ENCODE measurements at places on chromosomes 13 and 19.
A peak's percentile ranks its signal among the peaks of the same experiment; 100 is the strongest.

DNA sequence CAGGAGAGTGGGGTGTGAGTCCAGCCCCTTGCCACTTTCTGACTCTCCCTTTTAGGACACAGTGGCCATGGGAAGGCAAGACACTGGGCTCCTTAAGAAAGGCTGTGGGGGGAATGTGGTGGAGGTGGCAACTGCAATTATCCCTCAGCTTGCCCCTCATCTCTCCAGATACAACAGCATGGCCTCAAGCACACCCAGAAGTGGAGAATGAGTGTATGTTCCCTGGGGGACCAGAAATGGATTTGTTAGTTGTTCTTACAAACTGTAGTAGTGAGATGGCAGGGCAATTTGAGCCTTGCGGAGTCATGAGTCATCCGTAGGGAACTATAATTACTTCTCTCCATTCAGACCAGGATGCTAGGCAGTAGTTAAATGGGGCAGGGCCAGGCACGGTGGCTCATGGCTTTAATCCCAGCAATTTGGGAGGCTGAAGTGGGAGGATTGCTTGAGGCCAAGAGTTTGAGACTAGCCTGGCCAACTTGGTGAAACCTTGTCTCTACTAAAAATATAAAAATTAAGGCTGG lies 25.6 kb upstream of the CXCL17 start:
- DNase-seq, result peak; percentile 86

- no peak for DNase-seq
Observed at GRCh38 chr13:68026077-68026476, 795.9 kb upstream of the PCDH9 start.

DNA sequence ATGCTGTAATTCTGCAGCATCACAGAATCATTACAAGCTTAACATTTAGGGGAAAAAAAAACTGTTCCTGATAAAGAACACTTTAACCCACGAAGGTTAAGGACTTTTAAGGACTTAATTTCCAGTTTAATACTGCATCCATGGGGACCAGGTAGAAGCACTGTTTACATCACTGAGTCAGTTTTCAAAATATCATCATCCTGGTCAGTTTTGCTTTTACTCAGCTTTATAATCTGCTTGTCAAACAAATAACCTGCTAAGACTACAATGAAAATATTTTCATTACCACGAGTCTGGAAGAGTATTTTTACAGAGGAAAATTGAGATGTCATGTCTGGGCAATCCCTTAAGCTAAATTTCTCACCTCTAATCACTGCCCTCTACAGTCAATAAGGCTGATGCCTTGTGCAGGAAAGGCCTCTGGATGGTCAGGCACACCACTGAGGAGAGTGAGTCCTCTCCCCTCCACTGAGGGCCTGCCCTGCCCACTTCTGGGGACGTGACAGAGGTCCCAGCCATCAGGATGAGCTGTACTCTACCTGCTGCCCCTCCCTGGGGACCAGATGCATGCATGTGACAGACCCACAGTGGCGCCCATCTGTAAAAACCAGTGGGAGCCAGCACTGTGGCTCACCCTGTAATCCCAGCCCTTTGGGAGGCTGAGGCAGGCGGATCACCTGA lies 31.0 kb downstream of the FOXO1 start:
- DNase-seq, result no peak

DNA sequence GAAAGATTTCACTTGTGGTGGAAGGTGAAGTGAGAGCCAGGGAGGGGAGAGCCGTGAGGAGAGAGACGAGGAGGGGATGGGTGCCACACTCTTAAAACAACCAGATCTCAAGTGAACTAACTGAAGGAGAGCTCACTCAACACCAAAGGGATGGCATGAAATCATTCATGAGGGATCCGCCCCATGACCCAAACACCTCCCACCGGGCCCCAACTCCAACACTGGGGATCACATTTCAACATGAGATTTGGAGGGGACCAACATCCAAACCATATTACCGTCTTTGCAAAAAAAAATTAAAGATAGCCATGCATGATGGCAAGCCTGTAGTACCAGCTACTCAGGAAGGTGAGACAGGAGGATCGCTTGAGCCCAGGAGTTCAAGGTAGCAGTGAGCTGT lies 34.9 kb upstream of the POP4 start:
- no peak for DNase-seq

- no peak for DNase-seq
Observed at GRCh38 chr13:49370371-49370770, 73.5 kb downstream of the CAB39L start.

DNA sequence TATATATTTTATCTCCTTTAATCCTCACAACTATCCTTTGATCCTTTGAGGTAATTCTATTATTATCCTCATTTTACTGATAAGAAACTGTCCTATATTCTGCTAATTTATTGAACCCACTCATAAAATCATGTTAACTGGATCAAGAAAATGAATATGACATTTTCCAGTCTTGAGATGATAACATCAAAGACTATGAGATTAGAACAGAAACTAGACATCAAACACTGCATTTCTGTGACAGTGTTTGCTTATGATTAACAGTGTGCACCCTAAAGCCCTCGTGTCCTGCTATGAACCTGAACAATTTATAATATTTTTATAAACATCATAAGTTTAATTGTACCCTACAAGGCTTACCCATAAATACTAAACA lies 96.3 kb downstream of the TBC1D4 start:
- DNase-seq, result no peak

- DNase-seq, result no peak
Observed at GRCh38 chr13:53499576-53500133, 471.0 kb downstream of the OLFM4 start.

DNA sequence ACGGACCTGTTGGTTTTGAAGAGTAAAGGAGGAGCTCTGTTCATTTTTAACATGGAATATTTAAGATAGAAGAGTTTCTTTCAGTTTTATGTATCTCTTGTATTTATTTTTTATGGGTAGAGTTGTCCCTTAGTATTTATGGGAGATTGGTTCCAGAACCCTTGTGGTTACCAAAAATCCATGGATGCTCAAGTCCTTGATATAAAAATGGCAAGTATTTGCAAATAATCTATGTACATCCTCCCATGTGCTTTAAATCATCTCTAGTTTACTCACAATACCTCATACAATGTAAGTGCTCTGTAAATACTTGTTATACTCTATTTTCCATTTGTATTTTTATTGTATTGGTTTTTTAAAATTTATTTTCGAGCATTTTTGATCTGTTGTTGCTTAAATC lies 63.1 kb downstream of the TM9SF2 start:
- no peak for DNase-seq

DNA sequence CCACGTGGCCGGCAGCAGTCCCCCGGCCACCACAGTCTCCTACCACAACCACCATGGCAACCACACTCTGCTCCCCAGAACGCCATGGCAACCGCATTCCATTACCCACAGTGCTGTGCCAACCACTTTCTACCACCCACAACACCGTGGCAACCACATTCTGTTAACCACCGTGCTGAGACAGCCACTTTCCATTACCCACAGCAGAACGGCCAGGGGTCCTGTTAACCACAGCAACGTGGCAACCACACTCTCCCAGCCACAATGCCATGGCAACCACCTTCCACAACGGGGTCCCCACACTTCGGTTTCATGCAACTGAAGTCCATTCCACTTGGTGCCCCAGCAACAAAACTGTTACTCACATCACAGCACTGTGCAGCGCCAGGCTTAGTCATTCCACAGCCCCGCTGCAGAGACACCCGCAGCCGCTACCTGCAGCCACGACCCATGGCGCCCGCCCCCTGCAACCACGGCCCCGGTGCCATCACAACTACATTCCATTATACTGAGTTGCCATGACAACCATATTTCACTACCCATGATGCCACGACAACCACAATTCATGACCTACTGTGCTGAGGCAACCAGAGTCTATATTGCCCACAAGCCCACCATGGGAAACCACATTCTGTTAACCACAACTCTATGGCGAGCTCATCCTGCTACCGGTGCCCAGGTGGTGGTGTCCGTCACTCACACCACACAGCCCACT lies 10.0 kb downstream of the DPF1 start:
- no peak for DNase-seq

DNA sequence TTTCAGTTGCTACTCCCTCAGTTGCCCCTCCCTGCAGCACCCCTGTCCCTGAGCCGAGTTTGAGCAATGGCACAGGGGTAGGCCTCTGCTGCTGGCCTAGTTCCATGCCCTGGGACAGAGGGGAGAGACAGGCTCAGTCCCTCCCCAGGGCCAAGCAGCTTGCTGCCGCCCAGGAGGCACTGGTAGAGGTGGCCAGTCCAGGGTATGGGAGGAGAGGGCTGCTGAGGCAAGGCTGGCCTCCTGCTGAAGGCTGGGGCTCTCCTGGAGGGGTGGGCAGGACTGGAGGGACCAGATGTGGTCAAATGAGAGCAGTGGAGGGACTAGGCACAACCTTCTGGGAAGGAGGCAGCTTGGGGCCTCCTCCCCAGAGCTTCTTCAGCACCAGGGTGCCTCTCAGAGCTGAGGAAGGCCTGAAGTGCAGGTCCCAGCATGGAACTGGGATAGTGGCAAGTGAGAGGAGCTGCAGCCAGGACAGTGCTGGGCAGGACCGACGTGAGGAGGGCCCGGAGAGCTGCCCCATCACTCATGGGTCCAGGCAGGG lies 29.8 kb upstream of the VSTM2B start:
- no peak for DNase-seq

- no peak for DNase-seq
Observed at GRCh38 chr19:3618144-3618810, 8.3 kb downstream of the CACTIN start.

DNA sequence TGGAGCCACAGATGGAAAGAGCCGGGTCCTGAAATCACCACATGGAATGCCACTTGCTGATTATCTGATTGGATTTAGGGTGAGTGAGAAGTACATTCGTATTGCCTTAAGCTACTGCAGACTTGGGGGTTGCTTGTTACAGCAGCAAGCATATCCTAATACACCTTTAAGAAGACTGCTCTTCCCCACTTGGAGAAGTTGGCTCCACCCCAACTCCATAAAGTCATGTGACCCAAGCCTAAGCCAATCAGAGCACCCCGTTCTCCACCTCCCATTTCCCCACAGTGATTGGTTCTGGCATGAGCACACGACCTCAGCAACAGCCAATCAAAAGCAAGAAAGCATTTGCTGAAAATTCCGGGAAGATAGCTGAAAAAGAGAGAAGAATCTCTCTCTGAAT lies 23.1 kb downstream of the CACNA1A start:
- no peak for DNase-seq

DNA sequence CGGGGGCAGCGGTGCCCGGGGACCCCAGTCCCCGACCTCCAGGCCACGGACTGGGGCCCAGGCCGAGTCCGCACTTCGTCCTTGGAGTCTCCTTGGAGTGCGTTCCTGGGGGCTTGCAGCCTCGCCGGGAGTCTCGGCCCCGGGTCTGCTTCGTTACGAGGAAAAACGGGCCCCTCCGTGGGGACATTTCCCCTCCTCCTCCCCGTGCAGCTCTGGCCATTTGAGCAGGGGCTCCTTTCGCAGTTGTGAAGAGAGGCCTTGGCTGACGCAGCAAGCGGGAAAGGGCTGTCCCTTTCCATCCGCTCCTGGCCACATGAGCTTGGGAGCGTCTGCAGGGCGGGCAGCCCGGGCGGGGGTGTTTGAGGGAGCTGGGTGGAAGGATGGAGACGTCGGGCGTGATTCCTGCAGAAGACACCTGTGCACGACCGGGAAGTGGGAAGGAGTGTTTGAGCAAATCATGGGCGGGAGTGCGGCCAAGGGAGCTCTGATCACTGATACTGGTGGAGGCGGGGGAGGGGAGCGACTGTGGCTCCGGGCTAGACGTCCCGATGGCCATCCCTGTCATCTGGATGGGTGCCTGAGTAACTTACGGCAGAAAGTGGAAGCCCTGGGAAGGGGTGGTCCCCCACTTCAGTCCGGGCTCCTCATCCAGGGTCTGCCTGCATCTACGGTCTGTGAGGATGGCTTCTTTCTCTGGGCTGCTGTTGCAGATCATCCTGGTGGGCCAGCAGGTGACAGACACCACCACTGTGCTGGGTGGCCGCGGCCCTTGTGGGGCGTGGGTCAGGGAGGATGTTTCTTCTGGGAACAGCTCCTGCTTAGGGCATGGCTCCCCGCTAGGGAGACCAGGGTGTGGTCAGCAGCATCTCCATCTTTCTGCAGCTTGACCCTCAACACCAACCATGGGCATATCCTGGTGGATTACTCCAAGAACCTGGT lies 736 bp downstream of the GPI start:
- DNase-seq, result no peak

GRCh38 chr13:27379694-27380641 lies 44.5 kb upstream of the GTF3A start:
- no peak for DNase-seq

GRCh38 chr13:44267203-44267602 lies 106.4 kb upstream of the SERP2 start:
- no peak for DNase-seq

DNA sequence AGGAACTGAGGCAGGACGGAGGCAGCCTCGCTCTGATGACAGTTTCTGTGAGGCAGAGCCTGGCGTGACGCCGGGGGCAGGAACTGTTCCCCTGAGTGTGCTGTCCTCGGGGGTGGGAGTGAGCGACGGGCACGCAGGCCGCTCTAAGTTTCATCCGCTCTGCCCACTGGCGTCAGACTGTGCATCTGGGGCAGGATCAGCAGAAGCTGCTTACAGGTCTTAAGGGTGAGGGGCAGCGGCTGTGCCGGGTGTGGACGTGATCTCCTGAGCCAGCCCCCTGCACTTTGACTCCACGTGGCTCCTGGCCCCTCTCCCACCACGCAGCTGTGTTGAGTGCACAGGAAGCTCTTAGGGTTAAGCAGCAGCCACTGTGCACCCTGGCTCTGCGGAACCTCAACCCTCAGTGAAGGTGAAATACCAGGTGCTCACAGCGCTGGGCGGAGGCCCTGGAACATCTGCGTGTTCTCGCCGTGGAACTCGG lies 1.5 kb downstream of the GRK1 start:
- no peak for DNase-seq

- no peak for DNase-seq
Observed at GRCh38 chr13:107548338-107548737, 667.0 kb downstream of the LIG4 start.

DNA sequence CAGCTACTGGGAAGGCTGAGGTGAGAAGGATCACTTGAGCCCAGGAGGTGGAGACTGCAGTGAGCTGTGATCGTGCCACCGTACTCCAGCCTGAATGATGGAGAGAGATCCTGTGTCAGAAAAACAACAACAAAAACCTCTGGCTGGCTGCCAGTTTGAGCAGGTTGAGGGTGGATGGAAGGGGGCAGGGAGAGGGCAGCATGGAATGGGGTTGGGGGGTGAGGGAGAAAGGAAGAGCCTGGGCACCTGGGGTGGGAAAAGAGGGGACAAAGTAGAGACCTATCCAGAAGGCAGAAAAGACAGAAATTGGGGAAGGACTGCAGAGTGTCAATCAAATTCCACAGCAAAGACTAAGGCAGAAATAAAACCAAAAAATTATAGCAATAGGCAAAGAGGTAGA lies 4.7 kb downstream of the SLC1A5 start:
- no peak for DNase-seq

DNA sequence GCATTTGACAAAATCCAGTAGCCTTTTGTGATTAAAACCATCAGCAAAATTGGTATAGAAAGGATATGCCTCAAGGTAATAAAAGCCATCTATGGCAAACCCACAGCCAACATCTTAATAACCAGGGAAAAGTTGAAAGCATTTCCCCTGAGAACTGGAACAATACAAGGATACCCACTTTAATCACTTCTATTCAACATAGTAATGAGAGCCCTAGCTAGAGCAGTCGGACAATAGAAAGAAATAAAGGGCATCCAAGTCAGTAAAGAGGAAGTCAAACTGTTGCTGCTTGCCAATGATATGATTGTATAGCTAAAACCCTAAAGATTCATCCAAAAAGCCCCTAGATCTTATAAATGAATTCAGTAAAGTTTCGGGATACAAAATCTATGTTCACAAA lies 1510.3 kb downstream of the PCDH9 start:
- DNase-seq, result no peak

Measured in HS-27A (cell line).